ENCODE measurements at places on chromosomes 6 and 20.
A peak's percentile ranks its signal among the peaks of the same experiment; 100 is the strongest.

GRCh38 chr6:45648262-45648620 is 270.5 kb upstream of the SUPT3H start:
- no peak for DNase-seq

DNA sequence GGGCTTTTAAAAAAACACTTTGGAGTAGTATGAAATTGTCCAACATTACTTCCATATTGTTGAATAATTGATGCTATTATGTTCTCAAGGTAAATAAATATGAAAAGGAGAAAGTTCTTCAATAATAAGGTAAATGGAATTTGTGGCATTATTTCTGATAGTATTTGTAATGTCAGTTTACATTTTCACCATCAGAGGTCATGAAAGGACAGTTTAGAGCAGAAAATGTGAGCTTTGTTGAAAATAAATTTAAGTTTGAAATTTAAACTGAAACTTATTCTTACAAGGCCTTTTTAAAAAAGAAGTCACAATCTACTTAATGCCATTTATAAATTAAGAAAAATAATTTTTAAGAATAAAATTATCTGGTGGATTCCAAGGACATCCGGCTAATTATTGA is 15.8 kb upstream of the CEP162 start:
- DNase-seq: no peak

DNA sequence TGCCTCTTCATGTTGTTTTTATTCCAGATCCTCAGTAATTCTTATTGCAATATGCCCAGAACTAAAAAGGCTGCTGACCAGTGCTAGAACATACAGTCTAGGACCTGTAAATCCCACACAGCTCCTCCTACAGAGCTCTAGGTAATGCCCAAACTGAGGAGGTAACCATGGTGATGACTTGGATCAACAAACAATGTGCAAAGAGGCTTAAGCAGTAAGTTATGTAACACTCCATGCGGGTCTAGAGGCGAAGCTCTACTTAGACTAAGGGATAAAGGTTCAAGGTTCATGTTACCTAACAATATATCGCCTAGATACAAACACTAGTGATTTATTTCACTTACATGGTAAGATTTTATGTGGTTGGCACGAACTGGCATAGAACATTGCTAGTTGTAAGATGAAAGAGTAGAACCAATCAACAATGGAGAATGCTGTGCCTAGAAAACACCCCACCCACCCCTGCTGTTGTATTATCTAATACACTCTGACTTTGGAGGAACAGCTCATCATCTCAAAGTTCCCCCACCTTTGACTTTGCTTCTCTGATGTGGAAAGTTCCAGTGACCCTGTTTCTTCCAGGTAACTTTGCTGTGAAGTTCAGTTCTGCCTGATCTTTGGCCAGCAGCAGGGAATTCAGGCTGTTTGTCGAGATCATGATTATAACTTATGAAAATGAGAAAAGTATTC is 242.4 kb downstream of the ALDH8A1 start:
- DNase-seq: no peak

DNA sequence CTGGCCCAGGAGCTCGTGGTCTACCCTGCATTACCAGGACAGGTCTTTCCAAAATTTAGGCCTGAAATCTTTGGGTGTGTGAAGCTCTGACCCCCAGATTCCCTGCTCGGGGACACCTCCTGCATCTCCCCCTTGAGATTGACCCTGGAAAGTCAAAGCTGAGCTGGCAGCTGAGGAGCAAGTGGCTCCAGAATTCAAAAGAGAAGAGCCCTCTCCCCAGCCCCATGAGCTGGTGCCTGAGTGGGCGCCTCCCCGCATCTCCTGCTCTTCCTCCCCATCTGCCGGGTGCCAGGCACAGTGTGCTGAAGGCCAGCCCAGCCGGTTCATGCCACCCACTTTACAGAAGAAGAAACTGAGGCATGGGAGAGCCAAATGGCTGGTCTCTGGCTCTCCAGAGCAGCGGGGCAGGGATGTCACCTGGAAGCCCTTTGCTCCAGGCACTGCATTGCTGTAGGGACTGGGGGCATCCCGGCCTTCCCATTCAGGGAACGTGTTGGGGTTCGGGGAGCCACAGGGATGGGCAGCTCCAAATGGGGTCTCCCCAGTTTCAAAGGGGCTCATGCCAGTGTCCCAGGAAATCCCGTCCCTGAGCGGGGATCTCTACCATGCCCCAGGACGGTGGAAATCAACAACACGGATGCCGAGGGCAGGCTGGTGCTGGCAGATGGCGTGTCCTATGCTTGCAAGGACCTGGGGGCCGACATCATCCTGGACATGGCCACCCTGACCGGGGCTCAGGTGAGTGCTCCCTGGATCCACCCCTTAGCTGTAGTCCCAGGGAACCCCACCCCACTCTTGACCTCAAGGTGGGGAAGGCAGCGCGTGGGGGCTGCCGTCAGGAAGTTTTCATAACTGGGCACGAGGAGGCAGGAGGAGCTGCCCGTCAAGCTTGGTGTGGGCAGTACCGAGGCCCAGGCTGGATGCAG is 20.5 kb downstream of the NPEPL1 start:
- no peak for DNase-seq

- no peak for DNase-seq
Measured at GRCh38 chr6:74705451-74705850, 500.4 kb downstream of the COL12A1 start.

- no peak for DNase-seq
Measured at GRCh38 chr20:60467078-60467477, 508.9 kb downstream of the CDH26 start.

DNA sequence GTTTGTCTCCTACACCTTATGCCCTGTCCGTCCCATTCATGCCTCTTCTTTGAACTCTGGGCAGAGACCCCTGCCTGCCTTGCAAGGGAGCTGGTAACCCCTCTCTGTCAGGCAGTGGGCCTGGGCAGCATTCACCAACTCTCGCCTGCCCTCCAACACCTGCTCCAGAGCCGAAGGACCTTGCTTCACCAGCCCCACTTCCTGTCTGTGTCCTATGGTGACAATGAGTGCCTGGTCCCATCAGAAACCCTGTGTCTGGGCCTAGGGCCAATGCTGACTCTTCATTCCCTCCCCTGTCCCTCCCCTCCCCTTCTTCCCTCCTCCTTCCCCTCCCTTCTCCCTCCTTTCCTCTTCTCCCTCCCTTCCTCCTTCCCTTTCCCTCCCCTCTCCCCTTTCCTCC is 22.8 kb upstream of the PCMTD2 start:
- no peak for DNase-seq

DNA sequence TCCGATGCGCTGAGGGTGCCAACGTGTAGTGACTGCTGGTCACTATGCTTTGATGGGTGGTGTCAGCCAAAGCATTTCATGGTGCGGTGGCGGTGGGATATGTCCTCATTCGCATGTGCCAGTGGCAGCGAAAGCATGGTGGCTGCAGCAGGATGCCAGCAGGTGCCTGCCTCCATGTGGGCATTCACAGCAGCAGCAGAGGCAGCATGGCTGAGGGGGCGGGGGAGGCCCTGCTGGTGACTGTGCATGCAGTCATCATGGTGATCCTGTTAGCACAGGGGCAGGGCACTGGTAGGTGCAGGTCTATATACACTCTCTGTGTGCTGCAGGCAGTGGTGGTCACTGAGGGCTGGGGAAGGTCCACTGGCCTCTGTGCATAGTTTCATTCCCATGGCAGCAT is 22.0 kb downstream of the FIG4 start:
- DNase-seq: no peak

DNA sequence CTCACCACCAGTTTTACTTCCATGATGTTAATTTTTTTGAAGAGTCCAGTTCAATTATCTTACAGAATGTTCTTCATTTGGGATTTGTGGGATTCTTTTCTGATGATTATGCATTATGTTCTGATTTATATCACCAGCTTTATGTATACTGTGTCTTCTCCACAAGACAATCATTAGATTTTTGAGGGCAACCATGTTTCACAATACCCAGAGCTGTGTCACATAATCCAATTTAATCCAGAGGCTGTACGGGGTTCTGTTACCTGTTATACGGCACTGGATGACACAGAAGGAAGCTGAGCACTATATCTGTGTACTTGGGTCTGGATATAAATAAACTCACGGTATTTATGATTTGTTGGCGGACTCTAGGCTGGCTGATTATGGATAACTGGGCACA is 41.6 kb upstream of the RPN2 start:
- no peak for DNase-seq

GRCh38 chr20:34332262-34332920 is 29.2 kb upstream of the AHCY start:
- no peak for DNase-seq

DNA sequence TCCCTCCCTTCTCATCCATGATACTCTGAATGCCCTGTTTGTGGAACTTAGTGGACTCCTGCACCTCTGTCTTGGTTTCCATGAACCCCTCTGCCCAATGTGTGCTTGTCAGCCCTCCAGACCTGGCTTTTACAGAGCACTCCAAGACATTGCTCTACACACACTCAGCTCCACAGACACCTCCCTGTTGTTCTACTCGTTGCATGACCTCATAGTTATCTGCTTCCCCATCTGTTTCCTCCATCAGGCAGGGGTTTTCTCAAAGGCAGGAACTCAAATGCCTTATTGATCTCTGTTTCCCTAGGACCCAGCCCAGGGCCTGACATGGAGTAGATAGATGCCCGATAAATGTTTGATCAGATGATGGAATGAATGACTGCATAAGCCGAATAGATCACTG is 13.3 kb downstream of the PLCG1 start:
- DNase-seq: no peak

- peak; percentile 62 for DNase-seq
Measured at GRCh38 chr6:134640975-134641429, 308.9 kb downstream of the ALDH8A1 start.

GRCh38 chr6:151087861-151088598 is 151.7 kb upstream of the AKAP12 start:
- DNase-seq: no peak

DNA sequence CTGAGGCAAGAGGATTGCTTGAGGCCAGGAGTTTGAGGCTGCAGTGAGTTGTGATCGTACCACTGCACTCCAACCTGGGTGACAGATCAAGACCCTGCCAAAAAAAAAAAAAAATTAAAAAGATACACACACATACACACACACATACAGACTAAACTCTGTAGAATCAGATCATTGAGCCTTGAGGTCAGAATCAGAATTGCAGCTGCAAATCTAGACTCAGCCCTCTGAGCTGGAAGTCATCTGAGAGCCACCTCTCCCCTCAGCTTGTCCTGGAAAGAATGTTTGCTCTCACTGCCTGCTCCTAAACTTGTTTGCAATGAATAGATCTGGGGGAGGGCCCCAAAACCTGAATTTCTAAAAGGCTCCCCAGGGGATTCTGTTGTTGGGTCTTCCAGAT is 41.4 kb upstream of the ANGPT4 start:
- DNase-seq: no peak

- DNase-seq: no peak
Measured at GRCh38 chr6:112725541-112726085, 378.5 kb downstream of the RFPL4B start.
